ENCODE measurements at places on chromosomes 11 and 22.
A peak's percentile ranks its signal among the peaks of the same experiment; 100 is the strongest.

DNA sequence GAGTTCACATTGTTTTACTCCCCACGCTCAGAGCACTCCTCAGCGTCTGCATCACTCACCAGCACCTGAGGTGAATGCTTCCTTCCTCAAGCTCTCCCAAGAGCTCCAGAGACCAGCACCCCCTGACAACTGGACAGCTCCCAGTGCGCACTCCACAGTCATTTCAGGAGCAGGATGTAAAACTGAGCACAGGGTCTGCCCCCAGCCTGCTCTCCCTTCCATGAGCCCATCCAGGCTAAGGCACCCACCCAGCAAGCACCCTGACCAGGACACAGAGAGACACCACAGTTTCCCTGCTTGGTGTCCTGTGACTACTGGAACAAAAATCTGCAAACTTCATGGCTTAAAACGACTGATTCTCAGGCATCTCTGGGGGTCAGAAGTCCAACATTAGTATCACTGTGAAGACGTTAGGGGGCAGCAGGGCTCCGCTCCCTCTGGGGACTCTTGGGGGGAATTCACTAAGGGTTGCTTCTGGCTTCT is 3.3 kb downstream of the SCGB1D2 start:
- no peak for DNase-seq

GRCh38 chr22:43560651-43561050 is 148.8 kb downstream of the MPPED1 start:
- no peak for DNase-seq

DNA sequence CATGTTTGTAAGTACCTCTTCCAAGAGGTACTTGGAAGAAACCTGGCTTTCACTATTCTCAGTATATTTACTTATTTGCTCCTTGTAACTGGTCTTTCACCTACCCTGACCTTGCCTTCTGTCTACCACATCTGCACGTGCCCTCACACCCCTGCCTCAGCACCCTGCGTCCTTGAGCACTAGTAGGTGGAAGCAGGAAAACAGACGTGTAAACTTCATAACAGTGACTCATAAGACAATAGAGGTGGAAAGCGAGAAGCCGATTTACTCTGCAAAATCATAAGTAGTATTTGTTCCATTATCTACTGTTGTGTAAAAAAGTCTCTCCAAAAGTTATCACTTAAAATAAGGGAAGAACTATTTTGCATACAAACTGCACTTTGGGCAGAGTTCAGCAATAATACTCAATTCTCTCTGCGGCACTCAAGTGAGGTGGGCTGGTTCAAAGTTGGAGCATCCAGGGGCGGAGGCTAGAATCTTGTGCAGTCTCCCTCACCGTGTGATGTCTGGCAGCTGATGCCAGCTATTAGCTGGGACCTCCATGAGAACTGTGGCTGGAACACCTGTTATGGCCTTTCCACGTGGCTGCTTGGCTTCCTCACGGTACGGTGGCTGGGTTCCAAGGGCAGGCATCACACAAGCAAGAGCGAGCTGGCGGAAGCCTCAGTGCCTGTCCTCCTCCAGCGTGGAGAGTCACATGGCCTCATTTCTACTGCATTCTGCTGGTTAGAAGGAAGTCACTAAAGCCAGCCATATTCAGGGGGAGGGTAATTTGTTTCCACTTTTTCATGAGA is 30.4 kb downstream of the PACS1 start:
- DNase-seq: peak; percentile 35

DNA sequence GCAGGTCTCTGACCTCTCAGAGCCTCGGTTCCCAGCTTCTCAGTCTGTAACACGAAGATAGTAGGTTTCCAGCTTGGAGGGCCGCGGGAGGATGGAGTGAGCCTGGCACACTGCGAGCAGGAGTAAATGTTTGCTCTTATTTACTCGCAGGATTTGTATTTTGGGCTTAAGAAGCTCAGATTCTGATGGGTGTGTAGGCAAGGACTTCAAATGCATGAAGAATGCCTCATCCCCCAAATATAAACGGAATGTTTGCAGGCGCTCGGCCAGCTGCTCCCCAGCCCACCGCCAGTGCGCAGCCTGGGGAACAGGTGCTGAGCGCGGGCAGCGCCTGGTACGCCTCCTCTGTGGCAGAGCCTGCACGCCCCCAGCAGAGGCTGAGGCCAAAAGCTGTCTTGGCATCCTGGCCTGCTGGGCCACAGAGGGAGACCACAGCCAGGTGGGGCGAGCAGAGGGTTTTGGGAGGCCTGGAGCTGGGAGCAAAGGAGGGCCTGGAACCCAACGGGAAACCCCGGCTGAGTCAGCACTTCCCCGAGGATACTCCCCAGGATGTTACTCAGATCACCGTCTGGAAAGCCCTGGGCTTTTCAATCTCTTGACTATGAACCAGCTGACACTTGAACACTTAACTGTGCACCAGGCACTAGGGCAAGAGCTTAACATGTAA is 9.4 kb downstream of the EHD1 start:
- no peak for DNase-seq

DNA sequence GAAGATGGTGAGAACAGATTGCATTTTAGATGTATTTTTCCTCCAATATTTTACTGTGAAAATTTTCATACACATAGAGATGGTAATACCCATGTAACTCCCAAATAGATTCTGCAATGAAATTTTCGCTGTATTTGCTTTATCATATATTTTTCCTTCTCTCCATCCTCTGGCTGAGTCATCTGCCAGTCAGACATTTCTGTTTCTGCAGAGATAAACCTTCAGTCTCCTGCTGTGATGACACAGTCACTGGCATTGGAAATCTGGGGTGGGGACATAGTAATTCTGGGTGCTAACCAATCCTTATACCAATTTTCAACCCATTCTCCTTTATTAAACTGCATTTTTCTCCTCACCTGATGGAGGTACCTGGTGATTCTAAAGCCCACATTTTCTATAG is 33.7 kb downstream of the SVIP start:
- DNase-seq: no peak

GRCh38 chr11:127996825-127997224 is 590.5 kb downstream of the ETS1 start:
- no peak for DNase-seq

GRCh38 chr11:62909107-62909894 is 11.9 kb downstream of the CHRM1 start:
- no peak for DNase-seq

GRCh38 chr11:116579031-116579653 is 193.6 kb downstream of the BUD13 start:
- no peak for DNase-seq

DNA sequence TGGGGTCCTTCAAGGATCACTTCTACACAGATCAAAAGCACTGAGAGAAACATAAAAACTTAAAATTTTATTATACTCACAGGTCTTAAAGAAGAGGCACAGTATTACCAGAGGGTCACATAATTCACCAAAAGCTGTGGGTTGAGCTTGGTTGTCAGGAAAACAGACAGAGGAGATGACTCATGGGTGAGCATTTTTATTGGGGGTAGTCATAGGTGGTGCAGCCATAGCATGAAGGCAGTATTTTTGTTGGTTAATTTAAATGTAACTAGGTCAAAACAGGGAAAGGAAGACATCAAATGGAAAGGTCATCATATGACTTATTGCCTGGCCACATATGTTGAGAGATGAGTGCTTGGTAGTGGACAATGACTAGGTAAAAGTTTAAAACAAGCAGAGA is 24.2 kb downstream of the OR5B17 start:
- DNase-seq: no peak

GRCh38 chr11:17735818-17736578 is 1.4 kb downstream of the KCNC1 start:
- no peak for DNase-seq

- no peak for DNase-seq
These were observed at the start of gene TMA7B for GRCh38 chr22:39959640-39960447. TMA7B (plus strand) TSS chr22:39960397; CDS start chr22:39964375, 3,978 bp downstream.

GRCh38 chr22:44759430-44760310 is 7.3 kb downstream of the ARHGAP8 start:
- no peak for DNase-seq

DNA sequence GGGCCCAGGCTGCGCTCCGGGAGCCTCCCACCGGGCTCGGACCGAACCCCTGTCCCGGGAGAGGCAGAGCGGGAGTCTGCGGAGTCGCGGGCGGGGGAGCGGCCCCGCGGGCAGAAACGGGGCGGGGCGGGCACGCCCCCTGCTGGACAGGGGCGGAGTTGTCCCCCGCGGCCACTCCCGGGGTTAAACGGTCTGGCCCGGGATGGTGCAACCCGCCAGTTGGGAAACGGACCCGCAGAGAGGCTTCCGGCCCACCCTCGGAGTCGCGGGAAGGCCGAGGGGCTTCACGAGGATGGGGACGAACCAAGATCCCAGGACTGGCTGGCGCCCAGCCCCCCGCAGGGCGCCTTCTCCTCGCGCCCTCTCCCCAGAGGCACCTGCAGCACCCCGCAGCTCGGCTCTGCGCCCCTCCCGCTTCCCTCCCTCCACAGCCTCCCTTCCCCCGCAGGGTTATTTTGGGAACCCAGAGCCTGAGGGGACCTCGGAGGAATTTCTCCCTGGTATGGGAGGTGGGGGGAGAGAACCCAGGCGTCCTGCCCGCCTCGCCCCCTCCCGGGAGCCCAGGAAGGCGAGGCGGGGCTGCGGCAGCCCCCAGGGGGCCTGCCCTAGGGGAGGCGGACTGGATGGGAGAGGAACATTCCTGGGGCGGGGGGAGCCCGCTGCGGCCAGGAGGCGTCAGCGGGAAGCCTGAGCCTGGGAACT is 902 bp downstream of the RASGRP2 start:
- peak; percentile 61 for DNase-seq

DNA sequence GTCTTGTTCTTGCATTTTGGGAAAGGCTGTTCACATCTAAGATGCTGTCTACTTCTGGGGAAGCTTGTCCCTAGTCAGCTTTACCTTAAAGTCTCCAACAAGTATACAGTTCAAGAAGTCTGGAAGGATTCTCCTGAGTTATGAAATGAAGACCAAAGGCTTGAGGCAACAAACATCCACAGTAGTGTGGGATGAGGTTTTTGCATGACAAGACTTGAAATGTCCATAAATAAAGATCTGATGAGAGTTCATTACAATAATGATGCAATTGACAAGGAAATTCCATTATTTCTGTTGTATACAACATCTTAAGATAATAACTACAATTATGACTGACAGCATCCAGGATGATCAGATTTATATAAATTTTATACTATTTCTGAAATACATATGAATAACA is 21.3 kb upstream of the KDM4E start:
- no peak for DNase-seq

- no peak for DNase-seq
These were observed 20.3 kb downstream of the TEF start for GRCh38 chr22:41401781-41402648.

DNA sequence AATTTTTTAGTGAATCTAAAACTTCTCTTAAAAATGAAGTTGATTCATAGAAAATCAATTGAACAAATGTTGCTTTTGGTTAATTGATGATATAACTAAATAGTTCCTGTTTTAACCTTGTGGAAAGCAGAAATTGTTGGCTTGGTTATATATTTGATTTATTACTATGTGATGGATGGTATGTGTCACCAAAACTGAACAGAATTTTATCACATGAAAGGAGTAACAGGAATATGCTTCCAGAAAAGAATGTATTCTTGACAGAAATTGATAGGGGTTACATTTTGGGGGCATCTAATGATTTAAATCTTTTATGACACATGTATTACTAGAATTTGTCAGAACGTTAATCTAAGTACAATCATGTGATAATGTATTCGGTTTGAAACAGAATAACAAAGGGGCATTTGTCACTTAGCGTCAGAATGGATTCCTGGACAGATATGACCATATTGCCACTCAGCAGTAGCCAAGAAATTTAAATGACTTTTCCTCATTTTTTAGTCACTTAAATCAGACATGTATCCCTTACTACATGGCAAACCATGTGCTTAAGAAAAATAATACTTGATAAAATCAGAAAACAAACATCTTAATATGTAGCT is 295.2 kb downstream of the GRM5 start:
- no peak for DNase-seq

DNA sequence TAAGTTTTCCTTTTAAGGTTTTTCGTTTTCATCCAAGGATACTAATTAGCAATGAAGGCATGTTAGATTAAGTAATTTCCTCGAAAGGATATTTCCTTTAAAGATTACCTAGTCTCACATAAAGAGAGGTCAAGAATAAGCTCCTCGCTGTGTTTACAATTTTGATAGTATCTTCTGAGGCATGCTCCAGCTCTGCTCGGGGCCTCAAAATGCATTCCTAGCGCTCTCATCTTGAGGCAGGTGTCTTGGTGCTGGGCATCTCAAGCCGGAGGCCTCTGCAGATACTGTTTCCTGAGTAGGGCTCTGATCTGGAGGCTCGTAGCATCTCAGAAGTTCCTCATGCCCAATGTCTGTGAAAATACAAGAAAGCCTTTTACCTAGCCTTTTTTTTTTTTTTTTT is 128.6 kb upstream of the SNX19 start:
- no peak for DNase-seq

DNA sequence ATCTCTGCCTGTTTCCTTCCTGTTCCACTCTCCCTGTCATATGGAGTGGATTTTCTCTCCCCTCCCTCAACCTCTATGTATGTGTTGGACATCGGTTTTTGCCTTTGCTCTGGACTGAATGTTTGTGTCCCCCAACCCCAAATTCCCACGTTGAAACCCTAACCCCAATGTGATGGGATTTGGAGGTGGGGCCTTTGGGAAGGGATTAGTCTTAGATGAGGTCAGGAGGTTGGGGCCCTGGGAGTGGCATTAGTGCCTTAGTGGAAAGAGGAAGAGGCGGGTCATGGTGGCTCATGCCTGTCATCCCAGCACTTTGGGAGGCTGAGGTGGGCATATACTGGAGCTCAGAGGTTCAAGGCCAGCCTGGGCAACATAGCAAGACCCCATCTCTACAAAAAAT is 11.6 kb downstream of the TP53AIP1 start:
- DNase-seq: no peak

DNA sequence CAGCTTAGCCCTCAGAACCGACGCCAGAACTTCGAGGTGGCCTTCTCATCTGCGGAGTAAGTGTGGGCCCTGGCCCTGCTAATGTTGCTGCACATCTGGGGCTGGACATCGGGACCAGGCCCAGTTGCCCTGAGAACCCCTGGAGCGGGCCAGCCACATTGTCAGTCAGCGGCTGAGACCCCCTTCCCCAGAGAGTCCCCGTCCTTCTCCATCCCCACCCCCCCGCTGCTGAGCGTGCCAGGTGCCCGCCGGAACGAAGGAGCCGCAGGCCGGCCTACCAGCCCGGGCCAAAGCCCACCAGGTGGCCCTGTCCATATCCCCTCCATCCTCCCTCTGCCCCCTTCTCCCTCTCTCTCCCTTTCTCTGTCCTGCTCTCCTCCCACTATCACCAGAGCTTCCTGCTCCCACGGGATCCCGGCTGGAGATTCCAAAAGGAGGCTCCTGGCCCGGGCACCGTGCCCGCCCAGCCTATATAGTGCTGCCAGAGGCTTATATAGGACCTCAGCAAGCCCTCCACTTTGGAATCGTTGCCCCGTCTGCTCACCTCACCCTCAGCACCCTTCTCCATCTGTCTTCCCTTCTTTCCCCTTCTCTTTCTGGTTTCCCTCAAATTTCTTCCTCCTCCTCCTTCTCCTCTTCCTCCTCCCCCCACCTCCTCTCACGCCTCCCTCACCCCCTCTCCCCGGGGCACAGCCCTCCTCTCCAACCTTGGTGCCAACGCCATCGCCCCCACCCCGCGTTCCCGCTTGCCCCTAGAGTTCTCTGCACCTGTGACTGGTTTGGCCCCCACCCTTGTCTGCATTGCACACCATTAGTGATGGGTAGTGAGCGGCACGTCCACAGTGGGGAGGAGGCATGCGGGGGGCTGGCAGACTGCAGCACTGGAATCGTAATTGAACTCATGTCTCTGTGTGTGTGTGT is 7.3 kb downstream of the SELENOM start:
- DNase-seq: no peak
